GM12878 (cell line): ENCODE measurements at places on chromosomes 4 and X. TPM values are rescaled to one million over a fixed set of nuclear protein-coding genes. Genes with fewer than 3 reads are reported as not detected.

DNA sequence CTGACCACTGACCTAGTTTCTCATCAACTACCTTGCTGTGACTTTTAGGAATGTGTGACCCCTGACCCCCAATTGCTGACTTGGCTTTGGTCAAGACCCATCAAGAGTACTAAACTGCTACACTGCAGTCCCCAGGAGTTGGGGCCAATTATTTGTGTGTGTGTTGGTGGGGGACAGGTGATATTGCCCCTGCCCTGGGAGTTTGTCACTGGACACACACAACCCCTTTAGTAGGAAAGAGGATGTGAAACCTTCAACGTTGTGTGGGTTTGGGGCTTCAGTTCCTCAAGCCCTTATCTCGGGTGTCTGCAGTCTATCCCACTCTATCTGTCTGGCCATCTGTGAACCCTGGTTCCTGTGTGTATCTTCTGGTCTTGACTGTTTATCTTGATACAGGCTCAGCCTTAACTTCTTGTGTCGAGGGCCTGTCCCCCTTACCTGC is 6.5 kb downstream of the SASH3 start:
- peak; percentile 77 for DNase-seq

DNA sequence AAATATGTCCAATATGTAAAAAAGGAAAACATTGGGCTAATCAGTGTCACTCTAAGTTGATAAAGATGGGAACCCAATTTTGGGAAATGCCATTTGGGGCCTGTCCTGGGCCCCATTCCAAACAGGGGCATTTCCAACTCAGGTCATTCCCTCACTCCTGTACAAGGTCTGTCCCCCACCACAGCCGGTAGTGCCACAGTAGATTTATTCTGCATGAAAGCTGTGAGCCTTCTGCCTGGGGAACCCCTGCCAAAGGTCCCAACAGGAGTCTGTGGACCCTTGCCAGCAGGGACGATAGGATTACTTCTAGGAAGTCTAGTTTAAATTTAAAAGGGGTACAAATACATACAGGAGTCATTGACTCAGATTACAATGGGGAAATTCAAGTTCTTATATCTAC is 317.6 kb upstream of the GNPDA2 start:
- no peak for DNase-seq

GRCh38 chr4:38067499-38067898 is 107.3 kb downstream of the PTTG2 start:
- no peak for DNase-seq

Gene USP9X
- polyA plus RNA-seq: 23.1 and 26.7 TPM in 2 replicates

- DNase-seq: no peak
These were observed 78.5 kb upstream of the BLTP1 start for GRCh38 chr4:122073615-122074014.

GRCh38 chrX:63919081-63919480 is 134.1 kb upstream of the ARHGEF9 start:
- DNase-seq: no peak

GRCh38 chrX:41922431-41923151 is 763 bp downstream of the CASK start:
- DNase-seq: no peak

Gene TREX2
- 0.60 TPM in 1 of 2 replicates, not detected in the other for polyA plus RNA-seq

GRCh38 chr4:40924096-40924792 is 174.5 kb downstream of the NSUN7 start:
- peak; percentile 12 for DNase-seq
